Activated gamma-delta T cell treated with Interleukin-2 at 50 U/mL for 16 hours (primary cell): ENCODE measurements at places on chromosomes 16 and 17.

GRCh38 chr17:27544350-27545131 lies 86.4 kb upstream of the LGALS9 start:
- no peak for DNase-seq

GRCh38 chr17:27586203-27586721 lies 44.7 kb upstream of the LGALS9 start:
- DNase-seq: no peak

- no peak for DNase-seq
Observed at GRCh38 chr16:1245452-1246020, 5.0 kb downstream of the TPSAB1 start.

- no peak for DNase-seq
Observed at GRCh38 chr17:72622661-72623433, 469.6 kb downstream of the SLC39A11 start.

GRCh38 chr17:67016039-67016762 lies 28.2 kb upstream of the CACNG1 start:
- no peak for DNase-seq

- DNase-seq: no peak
Observed at GRCh38 chr17:72421128-72422092, 300.6 kb downstream of the SOX9 start.

DNA sequence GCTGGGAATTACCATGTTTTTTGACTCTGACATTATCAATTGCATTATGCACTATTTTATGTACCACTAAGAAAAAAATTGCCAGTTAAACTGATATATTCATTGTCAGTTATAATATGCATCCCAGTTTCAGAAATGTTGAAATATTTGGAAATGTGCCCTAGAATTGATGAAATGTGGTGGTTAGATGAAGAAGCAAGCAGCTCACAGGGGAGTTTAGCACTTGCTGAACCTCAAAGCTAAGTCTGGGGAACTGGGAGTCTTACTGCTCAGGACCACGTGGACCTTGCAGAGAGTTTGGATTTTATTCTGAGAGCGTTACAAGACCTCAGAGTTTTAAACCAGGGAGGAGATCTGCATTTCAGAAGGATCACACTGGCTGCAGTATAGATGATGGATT lies 67.9 kb downstream of the TNRC6C start:
- no peak for DNase-seq

GRCh38 chr17:49439673-49440571 lies 25.2 kb upstream of the PHB1 start:
- no peak for DNase-seq

DNA sequence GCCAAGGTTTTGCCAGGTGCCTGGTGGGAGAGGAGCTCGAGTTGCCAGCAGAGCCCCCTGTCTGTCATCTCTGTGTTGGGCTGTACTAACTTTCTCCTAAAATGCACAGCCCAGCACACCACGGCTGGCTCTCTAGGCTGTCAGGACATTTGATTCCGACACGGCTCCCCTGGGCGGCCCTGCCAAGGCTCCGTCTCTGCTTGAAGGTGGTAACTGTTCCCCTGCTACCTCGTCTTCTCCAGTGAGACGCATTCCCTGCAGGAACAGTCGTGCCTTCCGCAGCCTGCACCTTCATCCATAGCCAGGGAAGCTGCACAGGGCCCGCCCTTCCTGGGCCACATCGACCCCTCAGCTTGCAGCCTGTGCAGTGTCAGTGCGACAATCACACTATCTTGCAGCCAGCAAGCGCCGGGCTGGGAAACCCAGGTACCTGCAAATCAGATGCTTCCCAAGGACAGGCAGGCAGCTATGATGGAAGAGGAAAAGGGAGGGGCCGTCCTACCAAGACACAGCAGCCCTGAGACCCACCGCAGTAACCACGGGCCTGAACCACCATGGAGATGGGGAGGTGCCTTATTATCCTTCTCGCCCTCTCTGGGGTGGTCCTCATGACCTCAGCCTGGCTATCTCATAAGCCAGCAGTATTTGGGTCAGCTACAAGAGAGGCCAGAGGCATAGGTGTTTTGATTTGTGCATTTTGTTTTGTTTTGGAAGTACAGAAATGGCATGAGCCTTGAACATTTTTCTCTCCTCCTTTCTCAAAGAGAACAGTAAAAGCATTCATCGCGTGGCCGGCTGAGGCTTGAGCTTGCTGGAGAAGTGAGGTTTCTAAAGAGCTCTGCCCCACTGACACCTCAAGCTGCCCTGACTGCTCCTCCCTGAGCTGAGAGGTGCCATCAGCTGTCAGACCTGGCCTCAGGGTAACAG lies 361.7 kb upstream of the TNRC6C start:
- DNase-seq: no peak

DNA sequence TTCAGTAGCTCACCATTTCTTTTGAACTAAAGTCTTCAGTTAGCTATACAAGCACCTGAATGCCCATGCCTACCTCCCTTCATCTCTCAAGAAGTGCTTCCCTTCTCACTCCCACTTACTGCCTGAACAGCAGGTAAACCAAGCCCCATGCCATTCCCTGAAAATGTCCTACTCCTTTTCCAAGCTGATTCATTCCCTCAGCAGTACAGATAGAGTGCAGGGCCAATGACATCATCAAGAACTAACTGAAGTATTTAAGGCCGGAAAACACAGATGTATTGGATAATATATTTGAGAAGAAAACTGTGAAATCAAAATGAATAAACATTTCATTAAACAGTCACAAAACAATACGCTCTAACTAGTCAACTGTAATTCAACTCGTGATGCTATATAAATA lies 478.8 kb upstream of the CDH11 start:
- DNase-seq: no peak

DNA sequence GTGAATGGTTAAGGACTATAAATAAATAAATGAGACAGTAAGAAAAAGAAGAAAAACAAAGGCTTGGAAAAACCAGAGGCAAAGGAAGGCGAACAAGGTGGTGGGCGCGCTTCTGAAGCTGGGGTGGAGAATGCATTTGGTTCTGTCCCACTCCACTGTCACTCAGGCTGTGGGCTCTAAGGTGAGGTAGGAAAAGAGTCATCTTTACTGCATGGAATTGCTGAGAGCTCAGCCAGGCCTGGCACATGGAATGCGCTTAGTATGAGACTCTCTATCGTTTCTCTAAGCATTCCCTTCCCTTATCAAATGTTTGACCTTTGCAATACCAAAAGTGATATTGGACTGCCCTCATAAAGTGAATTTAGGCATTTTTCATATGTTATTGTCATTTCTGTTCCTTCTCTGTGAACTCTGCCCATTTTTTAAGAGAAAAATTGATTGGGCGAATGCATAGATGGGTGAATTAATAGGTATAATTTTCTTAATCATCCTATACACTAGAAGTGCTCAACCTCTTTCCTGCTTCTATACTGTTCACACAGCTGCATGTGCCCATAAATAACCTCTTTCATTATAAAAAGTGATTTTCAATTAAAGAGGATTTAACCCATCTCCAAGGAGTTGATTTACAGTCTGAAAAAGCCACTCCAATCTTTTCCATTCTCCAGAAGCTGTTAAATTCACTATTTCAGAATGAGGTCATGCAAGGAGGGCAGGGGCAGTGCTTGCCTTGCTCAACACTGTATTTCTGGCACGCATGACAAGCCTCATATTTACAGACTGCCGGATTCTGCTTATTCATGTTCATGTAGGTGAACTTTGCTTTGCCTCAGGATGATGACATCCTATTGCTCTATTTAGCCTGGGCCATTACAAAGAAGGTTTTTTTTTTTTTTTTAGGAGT lies 87.7 kb downstream of the MYH10 start:
- DNase-seq: no peak
